Left lung (tissue), 14 donors: ENCODE measurements at places on chromosomes 6 and 20. TPM values are rescaled to one million over a fixed set of nuclear protein-coding genes. Genes with fewer than 3 reads are reported as not detected.

DNA sequence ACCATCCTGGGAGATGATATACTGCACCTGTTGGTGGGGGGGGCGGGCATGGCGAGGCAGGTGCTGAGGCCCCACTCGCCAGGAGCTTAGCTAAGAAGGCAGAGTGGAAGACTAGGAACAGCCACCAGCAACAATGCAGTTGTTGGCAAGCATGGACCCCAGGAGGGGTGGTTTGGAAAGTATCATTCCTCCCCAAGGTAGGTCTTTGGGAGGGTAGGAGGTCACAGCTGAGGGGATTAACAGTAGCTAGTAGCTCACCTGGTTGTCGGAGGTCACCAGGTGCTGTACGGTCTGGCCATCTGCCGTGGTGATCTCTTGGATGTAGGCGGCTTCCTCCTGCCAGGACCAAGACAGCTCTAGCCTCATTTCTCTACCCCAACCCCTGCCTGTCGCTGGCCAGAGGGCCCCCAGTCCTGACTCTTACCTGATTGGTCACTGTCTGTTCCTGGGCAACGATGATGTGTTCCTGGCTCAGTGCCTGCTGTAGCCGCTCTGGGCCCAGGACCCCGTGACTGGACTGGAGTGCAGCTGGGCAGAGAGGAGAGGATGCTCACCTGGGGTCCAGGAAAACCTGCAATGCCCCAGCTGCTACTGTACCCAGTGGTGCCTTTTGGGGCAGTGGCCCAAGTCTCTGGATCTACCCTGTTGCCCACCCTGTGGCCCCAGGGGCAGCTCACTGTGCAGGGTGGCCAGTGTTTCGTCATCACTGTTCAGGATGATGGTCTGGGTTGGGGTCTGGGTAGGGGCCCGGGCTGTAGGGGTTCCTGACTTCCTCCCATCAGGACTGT lies 15.3 kb downstream of the PCIF1 start:
- no peak overlapping the region for H3K4me3 ChIP-seq
- no peaks in the 10 kb centered on the region for H3K27me3 ChIP-seq
- no peak for DNase-seq
- H3K27ac ChIP-seq, result no peak overlapping the region
- H3K4me1 ChIP-seq, result no peaks in the 10 kb centered on the region

The ENPP5 gene
- 17.1 TPM for total RNA-seq

DNA sequence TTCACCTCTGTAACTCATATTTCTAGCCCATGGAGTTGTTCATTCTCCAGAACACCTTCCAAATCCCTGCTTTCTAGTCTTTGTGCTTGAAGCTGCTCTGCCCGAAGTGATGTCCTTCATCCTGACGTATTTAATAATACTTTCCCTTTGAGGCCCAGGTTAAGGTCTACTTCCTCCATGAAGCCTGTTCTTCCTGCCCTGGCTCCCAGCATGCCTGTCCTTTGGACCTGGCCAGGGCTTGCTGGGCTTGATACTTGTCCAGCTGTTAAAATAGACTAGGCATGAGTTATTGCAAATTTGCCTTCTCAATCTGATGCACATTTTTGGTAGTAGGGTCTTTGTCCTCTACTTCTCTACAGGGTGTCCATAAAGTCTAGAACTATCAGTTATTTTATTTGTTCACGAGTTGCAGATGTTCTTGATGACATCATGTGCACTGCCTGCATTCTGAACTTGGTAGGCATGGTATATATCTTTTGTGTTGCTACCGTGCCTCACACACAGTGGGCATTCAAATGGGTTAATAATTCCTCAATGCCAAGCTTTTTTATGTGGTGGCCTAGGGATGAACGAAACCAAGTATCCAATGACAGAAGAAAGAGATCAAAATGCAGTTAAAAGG lies 3.1 kb upstream of the MAP7 start:
- DNase-seq, result no peak
- peaks cover 4% of the 10 kb centered on the region for H3K4me1 ChIP-seq
- no peak overlapping the region for H3K4me3 ChIP-seq
- no peak overlapping the region for H3K27ac ChIP-seq
- peaks cover 34% of the 10 kb centered on the region for H3K36me3 ChIP-seq

DNA sequence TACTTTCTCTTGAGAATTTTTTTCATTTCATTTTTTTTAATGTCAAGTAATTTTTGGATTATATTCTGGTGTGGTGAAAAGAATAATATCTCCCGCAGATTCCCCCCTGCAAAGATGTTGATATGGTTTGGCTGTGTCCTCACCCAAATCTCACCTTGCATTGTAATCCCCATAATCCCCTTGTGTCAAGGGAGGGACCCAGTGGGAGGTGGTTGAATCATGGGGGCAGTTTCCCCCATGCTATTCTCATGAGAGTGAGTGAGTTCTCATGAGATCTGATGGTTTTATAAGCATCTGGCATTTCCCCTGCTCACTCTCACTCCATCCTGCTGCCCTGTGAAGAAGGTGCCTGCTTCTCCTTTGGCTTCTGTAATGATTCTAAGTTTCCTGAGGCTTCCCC lies 58.7 kb upstream of the PMEPA1 start:
- no peaks in the 10 kb centered on the region for H3K27me3 ChIP-seq
- no peak overlapping the region for H3K4me3 ChIP-seq
- H3K4me1 ChIP-seq, result peaks cover 8% of the 10 kb centered on the region
- DNase-seq, result no peak

- no peaks in the 10 kb centered on the region for H3K27me3 ChIP-seq
- no peak overlapping the region for H3K4me3 ChIP-seq
- H3K27ac ChIP-seq, result no peak overlapping the region
- no peaks in the 10 kb centered on the region for H3K4me1 ChIP-seq
- no peak for DNase-seq
- H3K36me3 ChIP-seq, result no peaks in the 10 kb centered on the region
Observed at GRCh38 chr20:24254480-24254879, 214.9 kb upstream of the SYNDIG1 start.

The GMNN gene
- total RNA-seq, result 19.6 TPM
